K562 (cell line): ENCODE measurements at places on chromosomes 11 and 22.

GRCh38 chr11:55956521-55956920, 13.2 kb downstream of the OR10AG1 start:
- DNase-seq = no peak

DNA sequence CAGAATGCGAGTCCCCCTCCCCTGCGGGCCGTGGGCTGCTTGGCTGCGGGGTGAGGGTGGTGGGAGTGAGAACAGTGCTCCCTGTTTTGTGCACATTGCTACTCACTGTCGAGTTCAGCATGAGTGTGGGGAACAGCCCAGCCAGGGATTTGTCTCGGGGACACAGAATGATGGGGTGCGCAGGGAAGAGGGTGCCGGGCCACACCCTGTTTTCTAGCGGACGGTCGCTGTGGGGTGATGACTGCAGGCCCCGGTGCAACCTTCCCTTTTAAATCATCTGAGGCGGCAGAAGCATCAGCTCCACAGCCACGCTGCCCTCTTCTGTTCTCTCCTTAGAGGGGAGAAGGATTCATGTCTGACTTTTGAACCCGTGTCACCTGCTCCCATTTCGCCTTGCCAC, 1051.2 kb downstream of the TBC1D22A start:
- no peak for DNase-seq

DNA sequence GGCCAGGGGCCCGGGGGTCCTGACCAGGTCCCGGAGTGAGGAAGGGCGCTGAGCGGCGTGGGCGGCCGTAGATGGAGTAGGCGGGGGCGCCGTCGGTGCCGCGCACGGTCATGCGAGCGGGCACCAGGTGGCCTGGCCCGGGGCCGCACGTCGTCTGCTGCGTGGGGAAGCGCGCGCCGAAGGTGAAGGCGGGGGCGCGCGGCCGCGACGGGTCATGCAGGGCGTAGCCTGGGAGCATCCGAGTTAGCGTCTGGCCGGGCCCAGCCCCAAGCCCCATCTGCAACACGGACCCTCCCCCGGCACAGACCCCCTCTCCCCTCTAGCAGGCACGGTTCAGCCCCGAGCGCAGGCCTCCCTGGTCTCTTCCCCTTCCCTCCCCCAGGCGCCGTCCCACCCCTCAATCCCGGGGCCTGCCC, 1.7 kb upstream of the TYMP start:
- DNase-seq = no peak

- DNase-seq = no peak
These were observed 28.7 kb downstream of the TMEM184B start for GRCh38 chr22:38244106-38244505.

GRCh38 chr11:21564095-21564494, 628.8 kb upstream of the ANO5 start:
- no peak for DNase-seq

DNA sequence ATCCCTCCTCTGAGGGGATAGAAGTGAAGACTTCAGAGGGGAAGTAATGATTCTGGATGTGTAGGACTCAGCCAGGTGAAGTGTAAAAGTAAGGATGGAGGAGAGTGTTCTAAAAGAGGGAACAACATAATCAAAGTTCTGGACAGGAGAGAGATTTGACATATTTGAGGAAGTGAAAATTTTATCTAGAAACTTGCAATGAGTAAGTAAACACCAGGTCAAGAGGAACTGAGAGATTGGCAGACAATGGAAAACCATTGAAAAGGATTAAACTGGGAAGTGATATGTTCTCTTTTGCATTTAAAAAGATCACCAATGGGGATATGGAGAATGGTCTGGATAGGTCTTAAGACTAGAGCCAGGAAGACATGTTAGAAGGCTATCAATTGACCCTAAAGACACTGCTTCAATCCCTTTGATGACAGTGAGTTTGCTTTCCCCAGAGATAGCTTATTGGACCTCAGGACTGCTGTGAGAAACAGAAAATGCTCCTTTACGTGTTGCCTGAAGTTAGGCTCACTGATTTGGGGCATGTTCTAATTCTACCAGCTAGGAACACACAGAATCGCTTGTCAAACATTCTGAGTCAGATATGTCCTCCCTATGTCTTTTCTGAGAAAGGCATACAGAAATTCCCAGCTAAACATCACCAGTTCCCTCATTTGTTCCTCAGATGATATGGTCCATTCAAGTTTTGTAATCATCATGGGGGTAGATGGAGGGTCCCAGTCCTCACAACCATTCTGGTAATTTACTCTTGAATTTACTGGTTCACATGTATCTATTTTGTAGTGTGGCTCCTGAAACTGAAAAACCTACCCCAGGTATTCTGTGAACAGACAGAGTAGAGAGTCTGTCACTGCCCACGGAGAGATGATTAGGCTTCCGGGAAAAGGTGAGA, 144.9 kb downstream of the MAML2 start:
- DNase-seq = no peak

- no peak for DNase-seq
These were observed 36.7 kb downstream of the ACO2 start for GRCh38 chr22:41505511-41506220.

DNA sequence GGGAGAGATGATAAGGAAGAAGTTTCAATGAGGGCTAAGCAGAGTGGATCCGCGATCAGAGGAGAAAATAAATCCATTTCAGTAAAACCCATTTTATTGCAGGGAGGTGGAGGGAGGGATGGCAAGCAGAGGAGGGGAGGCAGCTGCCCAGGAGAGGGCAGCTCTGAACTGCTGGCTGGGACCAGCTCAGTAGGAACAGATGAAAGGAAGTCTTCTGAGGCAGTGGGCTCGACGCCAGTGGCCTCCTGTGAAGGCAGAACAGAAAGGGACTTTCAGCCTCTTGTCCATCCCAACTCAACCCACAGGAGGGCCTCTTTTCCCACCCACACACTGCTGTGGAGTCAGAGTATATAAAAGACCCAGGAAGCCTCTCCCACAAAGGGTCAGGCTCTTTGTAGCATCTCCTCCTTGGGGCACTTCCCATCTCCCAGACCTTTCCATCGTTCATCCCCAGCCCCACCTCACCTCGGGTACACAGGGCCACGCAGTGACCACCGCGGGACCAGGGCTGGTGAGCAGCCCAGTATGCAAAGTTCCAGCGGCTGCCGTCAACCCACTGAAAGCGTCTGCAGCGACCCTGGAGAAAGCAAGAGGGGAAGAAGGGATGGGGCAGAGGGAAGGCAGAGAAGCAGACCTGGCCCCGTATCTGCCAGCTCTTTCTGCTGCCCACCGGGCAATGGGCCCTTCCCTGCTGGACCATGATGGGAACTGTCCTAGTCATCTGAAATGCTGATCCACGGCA, 3.0 kb downstream of the PRG2 start:
- DNase-seq = peak; percentile 34

- DNase-seq = peak; percentile 54
These were observed 7.6 kb downstream of the NECTIN1 start for GRCh38 chr11:119721129-119722120.

- DNase-seq = no peak
These were observed 15.3 kb downstream of the PHF21A start for GRCh38 chr11:46105926-46106325.

DNA sequence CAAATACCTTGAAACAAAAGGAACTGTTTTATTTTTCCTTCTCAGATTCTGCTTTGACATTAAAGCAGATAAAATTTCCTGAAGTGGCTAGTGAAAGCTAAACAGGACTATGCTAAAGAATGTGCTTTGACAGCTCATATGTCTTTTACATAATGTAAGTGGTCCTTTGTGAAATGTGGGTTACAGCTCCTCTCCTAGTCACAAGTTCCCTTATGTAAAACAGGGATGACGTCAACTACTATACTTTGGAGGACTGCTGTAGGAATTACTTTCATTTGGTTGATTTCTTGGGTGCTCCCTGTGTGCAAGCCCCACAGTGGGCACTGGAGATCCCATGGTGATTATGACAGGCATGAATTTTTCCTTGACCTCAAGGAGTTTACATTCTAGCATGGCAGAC, 216.6 kb upstream of the NARS2 start:
- DNase-seq = no peak

- no peak for DNase-seq
These were observed 344 bp downstream of the IFT27 start for GRCh38 chr22:36775586-36775963.

GRCh38 chr11:19432370-19433061, 191.8 kb upstream of the E2F8 start:
- no peak for DNase-seq

DNA sequence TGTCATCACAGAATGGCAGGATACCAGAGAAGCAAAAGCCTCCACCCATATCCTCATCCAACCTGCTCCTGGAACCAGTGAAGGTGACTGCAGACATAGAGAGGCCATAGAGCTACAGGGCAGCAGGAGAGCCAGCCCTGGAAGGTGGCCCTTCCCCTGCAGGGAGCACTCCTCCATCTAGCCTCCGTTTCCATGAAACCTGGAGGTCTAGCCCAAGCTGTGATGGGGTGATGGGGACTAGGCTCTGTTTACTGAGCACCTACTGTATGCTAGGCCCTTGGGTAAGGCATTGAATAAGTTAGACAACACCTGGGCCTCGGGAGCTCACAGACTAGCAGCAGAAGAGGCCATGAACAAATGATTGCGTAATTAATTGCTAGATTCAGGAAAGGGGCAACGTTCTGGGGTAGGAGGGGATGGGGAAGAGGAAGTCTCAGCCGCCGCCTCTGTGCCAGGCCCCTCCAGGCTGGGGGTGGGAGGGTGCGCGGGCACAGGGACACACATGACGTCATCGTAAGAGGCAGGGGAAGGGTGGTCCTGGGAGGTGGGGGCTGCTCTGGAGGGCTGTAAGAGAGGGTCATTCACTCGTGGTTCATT, 784 bp upstream of the SYNGR1 start:
- no peak for DNase-seq

- no peak for DNase-seq
These were observed 7.9 kb upstream of the CYTH4 start for GRCh38 chr22:37274380-37274862.

- no peak for DNase-seq
These were observed 42.6 kb downstream of the ZNF215 start for GRCh38 chr11:6968816-6969215.

GRCh38 chr11:12901272-12901671, 107.8 kb upstream of the RASSF10 start:
- DNase-seq = no peak

DNA sequence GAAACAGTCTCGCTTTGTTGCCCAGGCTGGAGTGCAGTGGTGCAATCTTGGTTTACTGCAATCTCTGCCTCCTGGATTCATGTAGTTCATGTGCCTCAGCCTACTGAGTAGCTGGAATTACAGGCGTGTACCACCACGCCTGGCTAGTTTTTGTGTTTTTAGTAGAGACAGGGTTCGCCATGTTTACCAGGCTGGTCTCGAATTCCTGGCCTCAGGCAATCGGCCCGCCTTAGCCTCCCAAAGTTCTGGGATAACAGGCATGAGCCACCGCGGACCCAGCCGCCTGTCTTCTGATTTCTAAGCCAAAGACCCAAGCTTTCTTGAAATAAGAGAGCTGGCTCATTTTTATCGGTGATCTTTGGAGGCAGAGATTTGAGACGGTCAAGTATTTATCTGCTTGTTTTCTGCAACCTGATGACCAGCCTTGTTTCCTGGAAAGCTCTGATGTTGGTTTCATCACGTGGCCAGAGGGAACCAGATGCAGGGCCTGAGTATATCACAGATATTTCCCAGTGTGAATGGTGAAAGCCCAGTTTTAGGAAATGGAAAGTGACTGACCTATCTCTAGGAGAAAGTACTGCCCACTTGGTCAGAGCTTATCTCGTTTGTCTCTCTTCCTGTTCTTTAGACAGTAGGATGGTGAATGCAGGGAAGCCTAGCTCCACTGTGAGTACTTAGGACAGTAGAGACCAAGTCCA, 5.7 kb upstream of the SIDT2 start:
- peak; percentile 67 for DNase-seq

DNA sequence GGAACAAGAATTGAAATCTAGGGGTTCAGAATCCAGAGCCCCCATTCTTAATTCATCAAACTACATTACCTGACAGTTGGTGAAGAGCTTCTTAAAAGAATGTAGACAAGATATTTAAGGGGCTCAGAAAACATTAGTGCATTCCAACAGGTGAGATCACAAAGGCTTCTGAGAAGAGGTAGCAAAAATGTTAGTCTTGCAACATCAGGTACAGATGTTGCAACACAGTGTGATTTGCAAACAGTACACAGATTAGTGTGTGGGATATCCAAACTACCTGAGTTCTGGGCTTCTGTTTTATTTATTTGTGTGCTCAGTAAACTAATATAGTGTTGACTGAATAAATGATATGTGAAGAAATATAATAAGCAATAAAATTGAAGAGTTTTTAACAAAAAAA, 11.8 kb downstream of the CASP4 start:
- no peak for DNase-seq

DNA sequence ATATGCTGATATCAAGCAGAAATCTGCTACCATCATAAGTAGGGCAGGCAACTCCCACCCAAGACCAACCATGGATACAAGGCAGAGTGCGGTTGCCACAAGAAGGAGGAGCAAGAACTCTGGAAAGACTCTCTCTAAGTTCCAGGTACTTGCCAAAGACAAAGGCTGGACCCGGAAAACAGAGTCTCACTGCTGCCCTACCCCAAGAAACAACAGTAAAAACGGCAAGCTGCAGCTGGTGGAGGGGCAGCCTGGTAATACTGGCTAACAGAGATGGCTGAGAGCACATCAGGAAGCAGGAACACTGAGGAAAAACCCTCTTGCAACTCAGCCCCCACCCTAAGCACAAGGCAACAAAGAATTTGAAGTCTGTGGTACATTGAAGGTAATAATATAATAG, 27.7 kb upstream of the NXPE2 start:
- DNase-seq = no peak

- DNase-seq = no peak
These were observed 138.0 kb upstream of the PGR start for GRCh38 chr11:101267654-101268053.

- DNase-seq = no peak
These were observed 51.9 kb upstream of the CDON start for GRCh38 chr11:126114486-126115126.

- DNase-seq = no peak
These were observed 217.7 kb upstream of the CTSC start for GRCh38 chr11:88555018-88555828.

GRCh38 chr22:26391623-26392022, 37.4 kb upstream of the ASPHD2 start:
- no peak for DNase-seq

- DNase-seq = no peak
These were observed 4.6 kb downstream of the PHOX2A start for GRCh38 chr11:72239313-72239848.

GRCh38 chr11:117594721-117595120, 202.3 kb downstream of the DSCAML1 start:
- no peak for DNase-seq
